NCI-H2171 (cell line): ENCODE measurements at places on chromosomes 6 and 20.

- no peak for DNase-seq
These were observed 125.1 kb downstream of the MRPL14 start for GRCh38 chr6:44002067-44002592.

GRCh38 chr6:89007209-89008000, 44.0 kb upstream of the RNGTT start:
- DNase-seq: no peak

DNA sequence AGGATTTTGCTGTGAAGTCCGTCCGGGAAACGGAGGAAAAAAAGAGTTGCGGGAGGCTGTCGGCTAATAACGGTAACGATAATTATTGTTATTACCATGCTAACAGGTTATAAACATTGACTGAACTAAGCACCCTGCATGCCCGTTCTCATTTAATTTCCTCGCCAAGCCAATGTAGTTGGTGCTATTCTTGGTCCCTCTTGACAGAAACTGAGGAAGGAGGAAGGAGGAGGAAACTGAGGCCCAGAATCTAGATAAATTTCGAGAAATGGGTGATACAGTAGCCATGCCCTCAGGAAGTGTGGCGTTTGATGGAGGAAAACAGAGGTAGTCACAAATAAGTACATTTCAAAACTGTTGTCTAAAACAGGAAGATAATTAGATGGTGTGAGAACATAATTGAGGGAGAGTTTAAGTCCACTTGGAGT, 474 bp downstream of the TPX2 start:
- DNase-seq: no peak

DNA sequence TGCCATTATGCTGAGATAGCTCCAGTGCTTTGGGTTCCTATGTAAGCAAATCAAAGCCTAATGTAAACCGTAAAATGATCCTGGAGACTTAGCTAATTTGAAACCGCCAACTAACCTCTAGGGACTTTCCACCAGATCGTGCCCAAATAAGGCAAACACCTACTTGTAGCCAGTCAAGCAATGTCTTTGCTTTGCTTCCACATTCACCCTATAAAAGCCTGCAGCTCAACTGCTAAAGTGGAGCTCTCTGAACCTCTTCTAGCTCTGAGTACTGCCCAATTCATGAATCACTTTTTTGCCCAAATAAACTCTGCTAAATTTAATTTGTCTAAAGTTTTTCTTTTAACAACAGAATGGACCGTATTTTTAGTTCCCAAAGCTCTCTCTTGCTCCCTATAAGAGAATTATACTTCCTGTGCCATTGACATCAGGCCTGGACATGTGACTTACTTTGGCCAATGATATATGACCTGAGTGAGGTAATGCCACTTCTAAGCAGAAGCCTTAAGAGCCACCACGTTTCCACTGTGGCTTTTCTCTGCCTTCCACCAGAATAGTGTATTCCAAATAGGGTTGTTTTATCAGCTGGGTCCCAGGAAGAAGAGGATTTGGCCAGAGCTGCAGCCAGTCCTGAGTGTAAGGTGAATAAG, 34.8 kb upstream of the PSMF1 start:
- DNase-seq: peak; percentile 81
